ENCODE measurements at places on chromosomes 4 and X.

DNA sequence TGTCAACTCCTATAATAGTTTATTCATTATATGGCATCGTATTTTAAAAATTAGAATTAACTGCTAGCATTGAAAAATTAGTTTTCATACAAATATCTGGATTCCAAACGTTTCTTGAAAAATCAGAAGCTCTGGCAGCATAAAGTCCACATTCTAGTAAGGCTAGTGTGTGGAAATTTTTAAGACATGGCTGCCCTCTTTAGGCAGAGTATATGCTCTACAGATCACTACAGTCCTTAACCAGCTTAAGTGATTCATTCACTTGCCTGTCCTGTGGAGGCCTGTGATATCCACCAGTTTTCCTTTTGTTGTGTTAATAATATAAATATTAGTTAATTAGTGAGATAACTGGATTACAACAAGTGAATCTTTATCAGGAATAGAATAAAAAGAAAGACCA, 287.2 kb downstream of the OPHN1 start:
- DNase-seq = peak; percentile 0

GRCh38 chr4:129362691-129363274, 266.8 kb downstream of the C4orf33 start:
- DNase-seq = peak; percentile 92

- DNase-seq = no peak
These were observed 841.9 kb upstream of the HS3ST1 start for GRCh38 chr4:12270546-12270945.

GRCh38 chr4:143771269-143771668, 70.8 kb upstream of the FREM3 start:
- no peak for DNase-seq

DNA sequence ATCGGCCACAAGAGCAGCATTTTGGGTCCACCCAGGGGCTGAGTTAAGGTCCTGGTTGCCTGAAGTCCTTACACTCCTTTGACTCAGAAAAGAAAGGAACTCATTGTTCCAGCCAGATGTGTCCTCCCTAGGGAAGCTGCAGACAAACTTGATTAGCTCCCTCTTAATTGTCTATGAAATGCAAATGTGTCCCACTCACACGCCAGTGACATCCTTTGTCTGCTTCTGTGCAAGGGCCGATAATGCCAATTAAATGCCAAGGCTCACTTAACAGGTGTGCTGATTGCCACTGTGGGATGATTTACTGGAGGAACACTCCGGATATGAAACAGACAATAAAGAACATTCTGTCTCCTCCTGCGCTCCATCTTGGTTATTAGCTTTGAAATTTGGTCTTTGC, 332.9 kb upstream of the CPEB2 start:
- DNase-seq = no peak
